ENCODE measurements at places on chromosomes 4 and X. TPM values are rescaled to one million over a fixed set of nuclear protein-coding genes. Genes with fewer than 3 reads are reported as not detected.

UGT2B28 gene
- not detected for total RNA-seq

DCX gene
- not detected for total RNA-seq

ANXA3 gene
- 213 TPM for total RNA-seq

DNA sequence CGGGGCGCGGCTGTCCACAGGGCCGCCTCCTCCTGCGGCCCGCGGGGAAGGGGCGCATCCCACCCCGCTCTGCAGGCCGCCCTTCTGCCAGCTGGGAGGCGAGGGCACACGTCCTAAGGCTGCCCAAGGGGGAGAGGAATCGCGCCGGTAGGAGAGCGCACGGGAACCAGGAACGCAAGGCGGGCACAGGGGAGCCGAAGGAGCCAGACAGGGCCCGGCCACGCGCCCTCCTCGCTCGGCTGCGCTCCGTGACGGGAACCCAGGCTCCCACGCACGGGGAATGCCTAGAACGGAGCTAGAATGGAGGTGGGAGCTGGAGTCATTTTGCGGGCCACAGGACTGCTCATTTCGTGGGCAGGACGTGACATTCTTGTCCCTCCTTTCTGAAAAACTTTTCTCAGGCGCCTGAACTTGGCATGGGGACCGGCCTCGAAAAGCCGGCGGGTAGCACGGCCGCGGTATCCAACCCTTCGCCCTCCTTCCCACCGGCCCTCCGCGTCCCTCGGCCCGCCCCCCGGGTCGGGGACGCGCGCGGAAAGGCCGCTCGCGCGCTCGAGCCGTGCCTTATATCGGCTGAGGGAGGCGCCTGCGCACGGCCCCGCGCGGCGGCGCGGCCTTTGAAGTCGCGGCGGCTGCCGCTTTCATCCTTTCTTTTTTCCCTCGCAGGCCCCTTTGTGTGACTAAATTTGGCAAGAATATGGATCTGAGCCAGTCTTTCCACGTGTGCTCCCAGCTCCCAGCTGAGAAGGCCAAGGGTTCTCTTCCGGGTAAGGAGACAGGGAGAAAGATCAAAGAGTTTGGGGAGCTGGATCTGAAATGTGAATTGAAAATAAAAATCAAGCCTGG, 4.2 kb upstream of the LEF1 start:
- peak overlapping the region; percentile 47 for H3K4me3 ChIP-seq
- no peaks in the 10 kb centered on the region for H3K36me3 ChIP-seq
- peaks cover 14% of the 10 kb centered on the region for H3K4me1 ChIP-seq

GRCh38 chr4:56330691-56331090, 56.6 kb downstream of the AASDH start:
- H3K27ac ChIP-seq: no peak overlapping the region
- H3K4me1 ChIP-seq: no peaks in the 10 kb centered on the region
- no peaks in the 10 kb centered on the region for H3K27me3 ChIP-seq
- no peak for DNase-seq
- no peak overlapping the region for H3K4me3 ChIP-seq

DNA sequence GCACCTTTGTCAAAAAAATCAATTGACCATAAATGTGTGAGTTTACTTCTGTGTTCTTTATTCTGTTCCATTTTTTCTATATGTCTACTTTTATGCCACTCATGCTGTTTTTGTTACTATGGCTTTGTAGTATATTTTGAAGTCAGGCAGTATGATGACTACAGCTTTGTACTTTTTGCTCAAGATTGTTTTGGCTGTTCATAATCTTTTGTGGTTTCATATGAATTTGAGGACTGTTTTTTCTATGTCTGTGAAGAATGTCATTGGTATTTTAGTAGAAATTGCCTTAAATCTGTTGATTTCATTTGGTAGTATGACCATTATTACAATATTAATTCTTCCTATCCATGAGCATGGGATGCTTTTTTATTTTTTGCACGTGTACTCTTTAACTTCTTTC, 346.8 kb downstream of the PPP3CA start:
- H3K27me3 ChIP-seq: no peaks in the 10 kb centered on the region
- H3K36me3 ChIP-seq: no peaks in the 10 kb centered on the region
- no peak overlapping the region for H3K27ac ChIP-seq
- no peak overlapping the region for H3K4me3 ChIP-seq
- DNase-seq: no peak

DNA sequence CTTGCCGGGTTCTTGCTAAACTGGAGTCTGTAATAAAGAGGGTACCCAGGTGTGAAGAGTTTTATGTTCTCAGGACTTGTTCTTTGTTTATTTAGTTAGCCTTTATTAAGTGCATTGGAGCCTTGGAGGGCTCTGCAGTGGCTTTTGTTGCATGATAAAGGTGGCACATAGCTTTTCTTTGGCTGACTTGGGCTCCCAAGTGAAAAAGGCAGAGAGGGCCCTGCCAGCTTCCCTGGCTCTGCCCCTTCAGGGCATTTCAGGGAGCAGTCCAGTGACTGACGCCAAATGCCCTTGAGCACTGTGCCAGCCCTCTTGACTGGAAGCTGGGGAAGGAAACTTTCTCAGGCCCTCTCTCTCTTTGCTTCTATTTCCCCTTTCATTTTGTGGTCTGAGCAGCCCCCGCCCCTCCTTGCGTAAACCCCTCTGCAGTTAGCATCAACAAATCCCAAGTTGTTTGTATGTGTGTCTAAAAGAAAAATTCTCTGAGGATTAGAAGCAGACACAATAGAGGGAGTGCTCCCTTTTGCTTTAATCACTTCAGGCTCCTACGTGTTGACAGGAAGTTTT, 152.2 kb downstream of the NHS start:
- H3K27ac ChIP-seq: peak overlapping the region; percentile 45
- no peaks in the 10 kb centered on the region for H3K27me3 ChIP-seq
- H3K4me1 ChIP-seq: peaks cover 41% of the 10 kb centered on the region
- no peaks in the 10 kb centered on the region for H3K36me3 ChIP-seq
